ENCODE measurements at places on chromosomes 2 and 18.

DNA sequence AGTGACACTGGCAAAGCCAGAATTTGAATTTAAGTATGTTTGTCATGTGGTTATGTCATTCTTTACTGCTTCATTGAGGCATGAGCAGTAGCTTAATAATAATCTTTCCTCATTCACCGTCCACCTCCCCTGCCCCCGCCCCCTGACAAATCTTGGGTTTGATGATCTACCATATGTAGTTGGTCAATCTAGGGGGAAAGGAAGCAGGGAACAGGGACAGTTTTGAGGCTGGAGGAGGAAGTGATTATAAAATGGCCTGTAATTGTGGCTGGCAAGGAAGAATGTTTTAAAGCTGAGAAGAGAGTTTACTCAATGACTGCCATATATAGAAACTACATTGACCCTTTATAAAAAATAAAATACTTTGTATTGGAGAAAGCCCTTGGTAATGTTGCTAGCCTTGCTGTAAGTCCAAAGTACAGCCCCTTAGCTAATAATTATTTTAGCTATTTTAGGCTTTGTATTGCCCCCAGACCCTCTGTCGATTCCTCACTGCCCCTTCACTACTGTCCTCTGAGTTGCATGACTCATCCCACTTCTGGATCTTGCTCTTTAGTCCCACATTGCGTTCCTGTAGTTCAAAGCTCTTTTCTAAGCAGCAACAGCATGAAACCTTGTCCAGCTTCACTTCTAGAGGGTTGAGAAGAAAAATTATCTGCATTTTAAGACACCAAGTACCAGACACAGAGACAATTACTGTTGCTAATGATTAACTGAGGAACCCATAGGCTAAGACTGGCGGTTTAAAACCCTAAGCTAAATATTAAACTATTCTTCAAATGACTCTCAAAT, 38.4 kb downstream of the PELI1 start:
- no peak for DNase-seq

DNA sequence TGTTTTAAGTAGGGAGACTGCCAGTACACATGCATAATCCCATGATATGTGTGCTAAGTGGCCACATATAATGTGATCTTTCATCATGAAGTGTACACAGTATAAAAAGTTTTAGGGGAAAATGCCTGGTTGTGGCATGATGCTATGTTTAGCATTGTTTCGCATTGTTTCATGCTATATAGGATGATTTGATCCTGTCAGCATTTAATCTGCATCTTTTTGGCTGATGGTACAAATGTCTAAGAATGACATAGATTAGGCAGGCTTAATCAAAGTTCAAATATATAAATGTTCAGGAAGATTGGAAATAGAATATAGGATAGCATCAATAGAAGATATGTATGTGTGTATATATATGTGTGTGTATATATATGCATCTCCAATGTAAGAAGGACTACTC, 83.6 kb downstream of the MYO3B start:
- DNase-seq, result no peak

- DNase-seq, result no peak
Measured at GRCh38 chr2:69103419-69103818, 90.4 kb downstream of the ANTXR1 start.

GRCh38 chr18:56743115-56743514, 92.0 kb downstream of the WDR7 start:
- DNase-seq, result no peak

DNA sequence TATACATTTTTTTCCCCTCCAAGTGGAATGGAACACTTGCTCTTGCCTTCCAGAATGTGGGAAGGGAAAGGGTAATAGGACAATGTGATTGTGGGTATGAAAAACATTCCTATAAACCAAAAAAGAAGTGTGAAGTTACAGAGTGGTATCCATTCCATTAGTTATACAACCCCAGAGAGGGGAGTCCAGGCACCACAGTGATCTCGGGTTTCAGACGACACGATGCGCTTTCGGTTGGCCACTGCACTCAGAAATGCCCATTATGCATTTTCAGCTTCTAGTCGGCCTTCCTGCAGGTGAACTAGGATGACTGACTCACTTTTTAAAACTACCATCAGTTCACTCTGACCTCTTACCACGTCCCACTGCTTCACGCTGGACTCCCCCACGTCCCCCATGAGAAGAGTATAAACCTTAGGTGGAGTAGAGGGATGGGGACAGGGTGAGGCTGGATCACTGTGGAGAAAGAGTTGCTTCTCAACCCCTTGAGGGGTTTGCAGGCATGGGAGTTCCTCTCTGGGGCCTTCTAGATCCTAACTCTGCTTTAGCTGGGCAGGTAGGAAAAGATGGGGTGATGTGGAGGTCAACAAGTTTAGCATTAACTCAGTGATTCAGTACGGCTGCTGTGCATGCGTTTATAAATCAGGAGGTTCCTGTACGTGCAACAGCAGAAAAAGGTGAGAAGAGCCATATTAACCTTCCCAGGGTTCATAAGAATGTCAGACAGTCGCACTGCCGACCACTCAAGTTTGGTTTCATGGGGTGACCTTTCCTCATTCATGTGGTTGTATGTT, 50.5 kb downstream of the ZNF532 start:
- DNase-seq, result no peak

- no peak for DNase-seq
Measured at GRCh38 chr18:27797484-27797883, 379.4 kb downstream of the CDH2 start.

GRCh38 chr18:57150081-57150480, 3.2 kb downstream of the BOD1L2 start:
- no peak for DNase-seq

All from cortex of kidney (tissue), 1 donor.